HFFc6 (cell line): ENCODE measurements at places on chromosomes 3 and 15. TPM values are rescaled to one million over a fixed set of nuclear protein-coding genes. Genes with fewer than 3 reads are reported as not detected.

The FBXW12 gene
- total RNA-seq = not detected in 3 replicates

The ROBO1 gene
- total RNA-seq = 38.8 to 51.9 TPM (median 50.6 TPM) in 3 replicates

GRCh38 chr3:9780458-9780812 is 10.7 kb upstream of the CAMK1 start:
- DNase-seq = no peak

- no peak for DNase-seq
Measured at GRCh38 chr3:43857361-43858293, 166.9 kb downstream of the ABHD5 start.

- DNase-seq = no peak
Measured at GRCh38 chr3:50737906-50738598, 63.3 kb downstream of the DOCK3 start.

GRCh38 chr3:46467562-46467961 is 2.9 kb upstream of the LTF start:
- no peak for DNase-seq

- peak; percentile 66 for DNase-seq
Measured at GRCh38 chr3:173599673-173600072, 202.1 kb downstream of the NLGN1 start.
